ENCODE measurements at places on chromosomes 12 and 14.

DNA sequence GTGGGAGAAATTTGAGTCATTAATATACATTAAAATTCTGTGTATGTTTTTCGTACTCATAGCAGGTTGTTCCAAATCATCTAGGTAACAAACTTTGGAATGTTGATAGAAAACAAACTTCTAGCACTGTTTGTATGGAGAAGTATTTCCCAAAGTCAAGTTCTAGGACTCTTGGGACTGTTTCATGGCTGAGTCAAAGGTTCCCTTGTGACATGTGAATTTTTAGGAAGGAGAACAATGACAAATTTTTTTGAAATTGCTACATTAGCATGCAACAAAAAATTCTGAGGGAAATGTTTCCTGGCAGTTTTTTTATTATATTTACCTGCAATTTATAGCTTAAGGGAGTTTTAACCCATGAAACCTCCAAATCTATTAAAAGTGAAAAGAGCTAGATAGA lies 73.8 kb downstream of the RASSF8 start:
- no peak for DNase-seq

GRCh38 chr12:132561427-132562156 lies 48.8 kb downstream of the LRCOL1 start:
- peak; percentile 42 for DNase-seq

GRCh38 chr12:87280356-87280755 lies 748.8 kb downstream of the C12orf50 start:
- DNase-seq, result no peak

DNA sequence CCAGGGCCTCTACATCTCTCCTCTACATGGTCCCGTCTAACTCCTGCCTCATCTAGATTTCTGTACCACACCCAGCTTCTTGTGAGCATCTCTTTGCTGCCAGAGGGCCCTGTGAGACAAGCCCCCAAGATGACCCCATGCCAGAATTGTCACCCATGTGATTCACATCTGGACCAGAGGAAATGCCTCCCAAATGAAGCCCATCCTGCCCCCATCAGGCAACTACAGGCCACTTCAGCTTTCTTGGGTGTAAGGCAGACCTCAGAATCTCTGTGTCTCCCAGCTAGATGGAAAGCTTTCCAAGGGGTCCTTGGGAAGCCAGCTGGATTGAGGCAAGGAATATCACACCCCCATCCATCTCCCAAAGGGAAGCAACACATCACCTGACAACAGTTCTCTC lies 9.3 kb upstream of the OAS3 start:
- DNase-seq, result no peak

DNA sequence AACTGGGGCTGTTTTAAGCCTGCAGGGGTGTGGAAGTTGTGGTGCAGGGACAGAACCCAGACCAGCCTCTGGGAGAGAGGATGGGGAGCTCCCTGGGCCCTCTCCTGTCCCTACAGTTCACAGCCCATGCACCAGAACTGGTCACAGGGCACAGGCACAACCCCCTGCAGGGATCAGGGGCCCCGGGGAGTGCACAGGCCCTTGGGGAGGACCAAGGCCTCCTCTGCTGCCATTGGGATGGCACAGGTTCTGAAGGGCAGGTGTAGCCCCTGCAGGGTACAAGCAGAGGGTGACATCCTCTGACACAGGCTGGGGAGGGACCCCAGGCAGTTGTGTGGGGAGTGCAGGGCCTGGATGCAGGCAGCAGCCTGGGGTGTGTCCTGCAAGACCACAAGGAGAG lies 66.4 kb upstream of the SFSWAP start:
- no peak for DNase-seq

GRCh38 chr12:81350309-81350708 lies 272.4 kb downstream of the ACSS3 start:
- DNase-seq, result no peak

DNA sequence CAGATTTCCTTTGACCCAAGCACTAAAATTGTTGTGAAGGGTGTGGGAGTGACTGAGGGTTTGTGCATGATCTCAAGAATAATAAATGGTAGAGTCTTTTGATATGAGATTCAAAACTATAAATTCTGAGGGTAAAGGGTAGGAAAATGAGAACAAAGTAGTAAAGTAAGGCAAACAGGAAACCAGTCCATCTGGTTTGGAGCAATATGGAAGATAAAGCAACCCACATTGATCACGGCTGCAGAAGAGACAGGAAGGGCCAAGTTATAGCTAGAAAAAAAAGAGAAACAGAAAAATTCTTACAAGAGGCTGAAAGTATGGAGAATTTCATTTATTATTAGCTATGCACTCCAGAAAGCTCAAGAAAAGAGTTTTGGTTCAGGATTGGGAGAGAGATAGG lies 4.6 kb upstream of the SLCO1B3 start:
- DNase-seq, result no peak

DNA sequence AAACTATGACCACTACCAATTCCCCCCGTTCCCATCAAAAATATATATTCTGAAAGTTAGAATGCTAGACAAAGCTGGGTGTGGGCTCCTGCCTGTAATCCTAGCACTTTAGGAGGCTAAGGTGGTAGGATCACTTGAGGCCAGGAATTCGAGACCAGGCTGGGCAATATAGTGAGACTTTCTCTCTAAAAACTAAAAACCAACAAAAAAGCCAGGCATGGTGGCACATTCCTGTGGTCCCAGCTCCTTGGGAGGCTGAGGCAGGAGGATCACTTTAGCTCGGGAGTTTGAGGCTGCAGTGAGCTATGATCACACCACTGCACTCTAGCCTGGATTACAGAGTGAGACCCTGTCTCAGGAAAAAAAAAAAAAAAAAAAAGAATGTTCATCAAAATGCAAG lies 48.8 kb upstream of the COL2A1 start:
- DNase-seq, result no peak

GRCh38 chr12:55724226-55724939 lies 4.2 kb downstream of the RDH5 start:
- peak; percentile 82 for DNase-seq

Data from hematopoietic multipotent progenitor cell treated with erythropoietin and hydrocortisone succinate and interleukin-3 and kit ligand, for 8 days (in vitro differentiated cells).